ENCODE measurements at places on chromosomes 16 and 17. TPM values are rescaled to one million over a fixed set of nuclear protein-coding genes. Genes with fewer than 3 reads are reported as not detected.

GRCh38 chr16:87778476-87778829 is 12.7 kb upstream of the KLHDC4 start:
- peaks cover 8% of the 10 kb centered on the region for H3K4me1 ChIP-seq
- H3K36me3 ChIP-seq = no peaks in the 10 kb centered on the region
- H3K27ac ChIP-seq = peak overlapping the region; percentile 83
- no peak overlapping the region for H3K4me3 ChIP-seq
- H3K27me3 ChIP-seq = no peaks in the 10 kb centered on the region
- DNase-seq = no peak

- H3K36me3 ChIP-seq = no peaks in the 10 kb centered on the region
- DNase-seq = no peak
- no peak overlapping the region for H3K27ac ChIP-seq
- H3K4me3 ChIP-seq = no peak overlapping the region
- H3K4me1 ChIP-seq = peaks cover 10% of the 10 kb centered on the region
Measured at GRCh38 chr17:74260525-74260850, 13.5 kb upstream of the DNAI2 start.

DNA sequence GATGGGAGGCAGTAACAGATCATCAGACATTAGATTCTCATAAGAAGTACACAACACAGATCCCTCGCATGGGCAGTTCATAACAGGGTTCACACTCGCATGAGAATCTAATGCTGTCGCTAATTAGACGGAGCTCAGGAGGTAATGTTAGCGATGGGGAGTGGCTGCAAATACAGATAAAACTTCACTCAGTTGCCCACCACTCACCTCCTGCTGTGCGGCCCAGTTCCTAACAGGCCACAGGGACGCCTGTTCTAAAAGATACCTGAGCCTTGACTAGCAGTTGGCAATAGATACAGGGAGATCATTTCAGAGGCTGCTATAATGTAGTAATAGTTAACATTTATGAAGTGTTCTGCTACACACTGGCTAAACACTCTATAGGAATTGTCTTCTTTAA is 4.9 kb downstream of the PTRH2 start:
- no peak overlapping the region for H3K27ac ChIP-seq
- no peaks in the 10 kb centered on the region for H3K27me3 ChIP-seq
- peaks cover 31% of the 10 kb centered on the region for H3K36me3 ChIP-seq
- no peak for DNase-seq

GRCh38 chr17:22704674-22705073 is 1012.4 kb downstream of the KCNJ18 start:
- no peak overlapping the region for H3K4me3 ChIP-seq
- no peaks in the 10 kb centered on the region for H3K27me3 ChIP-seq
- H3K27ac ChIP-seq = no peak overlapping the region

- H3K4me1 ChIP-seq = no peaks in the 10 kb centered on the region
- no peak overlapping the region for H3K27ac ChIP-seq
- H3K36me3 ChIP-seq = peaks cover 36% of the 10 kb centered on the region
- H3K27me3 ChIP-seq = no peaks in the 10 kb centered on the region
- DNase-seq = no peak
Measured at GRCh38 chr16:53870831-53871230, 166.9 kb downstream of the FTO start.

- peak overlapping the region; percentile 66 for H3K27ac ChIP-seq
- H3K4me1 ChIP-seq = peaks cover 16% of the 10 kb centered on the region
- no peaks in the 10 kb centered on the region for H3K36me3 ChIP-seq
- DNase-seq = no peak
- H3K4me3 ChIP-seq = peak overlapping the region; percentile 72
Measured at GRCh38 chr17:78324391-78325075, 35.3 kb downstream of the SOCS3 start.

The MILR1 gene
- not detected for total RNA-seq

The HOXB8 gene
- 16.0 TPM for total RNA-seq

The C16orf46 gene
- total RNA-seq = 4.4 TPM
